NCI-H524 (cell line): ENCODE measurements at places on chromosomes 1 and 21.
A peak's percentile ranks its signal among the peaks of the same experiment; 100 is the strongest.

GRCh38 chr1:196960854-196961253 is 16.5 kb upstream of the CFHR5 start:
- no peak for DNase-seq

DNA sequence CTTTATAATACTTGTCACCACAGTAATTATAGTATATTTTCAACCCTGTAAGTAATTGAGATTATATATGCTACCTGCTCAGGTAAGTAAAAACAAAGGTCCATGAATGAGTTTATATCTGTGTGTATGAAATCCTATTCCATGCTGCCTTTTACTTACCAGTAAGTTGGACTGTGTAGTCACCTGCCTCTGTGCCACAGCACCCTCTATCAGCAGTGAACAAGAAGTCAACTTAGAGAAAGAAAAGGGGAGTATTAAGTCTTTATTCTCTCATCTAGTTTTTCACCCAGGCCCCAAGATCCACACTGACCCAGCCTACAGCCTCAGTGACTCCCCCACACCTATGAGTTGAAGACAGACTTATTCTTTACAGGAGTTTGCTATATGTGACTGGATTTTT is 36.9 kb upstream of the IFI16 start:
- no peak for DNase-seq

- no peak for DNase-seq
Observed at GRCh38 chr1:218494449-218494852, 149.3 kb downstream of the TGFB2 start.

DNA sequence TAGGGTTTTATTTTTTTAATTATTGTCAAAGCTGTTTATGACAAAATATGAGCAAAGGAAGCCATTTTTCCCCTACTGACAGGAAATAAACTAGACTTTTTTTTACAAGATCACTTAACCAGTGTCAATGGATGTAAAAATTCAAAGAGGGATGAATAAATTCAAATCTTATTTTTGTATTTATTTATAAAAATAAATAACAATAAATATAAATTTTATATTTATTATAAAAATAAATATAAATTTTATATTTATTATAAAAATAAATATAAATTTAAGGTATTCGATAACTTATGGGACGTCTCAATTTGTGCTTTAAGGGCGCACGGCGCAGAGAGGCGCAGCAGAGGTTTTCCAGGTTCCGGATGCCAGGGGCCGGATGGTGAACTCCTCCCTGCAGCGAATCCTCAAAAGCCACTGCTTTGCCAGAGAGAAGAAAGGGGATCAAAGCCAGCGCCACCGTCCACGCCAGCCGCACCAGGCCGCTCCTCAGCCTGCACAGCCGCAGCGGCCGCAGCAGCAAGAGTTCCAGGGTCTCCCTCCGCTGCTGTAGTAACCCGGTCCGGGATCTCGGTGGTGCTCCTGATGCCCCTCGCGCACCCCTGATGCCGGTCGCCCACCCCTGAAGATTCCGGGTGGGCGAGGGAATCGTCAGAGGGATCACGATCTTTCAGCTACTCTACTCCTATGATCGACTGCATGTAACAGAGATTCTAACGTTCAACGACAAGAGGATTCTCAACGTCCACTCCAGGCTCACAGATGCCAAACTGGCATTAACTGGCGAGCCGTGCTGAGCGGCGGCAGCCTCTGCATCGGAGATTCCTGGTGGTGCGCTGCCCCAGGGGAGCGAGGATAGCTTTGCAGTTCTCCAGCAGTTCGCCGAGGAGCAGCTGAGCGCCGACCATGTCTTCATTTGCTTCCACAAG is 28.5 kb upstream of the RLF start:
- peak; percentile 52 for DNase-seq

DNA sequence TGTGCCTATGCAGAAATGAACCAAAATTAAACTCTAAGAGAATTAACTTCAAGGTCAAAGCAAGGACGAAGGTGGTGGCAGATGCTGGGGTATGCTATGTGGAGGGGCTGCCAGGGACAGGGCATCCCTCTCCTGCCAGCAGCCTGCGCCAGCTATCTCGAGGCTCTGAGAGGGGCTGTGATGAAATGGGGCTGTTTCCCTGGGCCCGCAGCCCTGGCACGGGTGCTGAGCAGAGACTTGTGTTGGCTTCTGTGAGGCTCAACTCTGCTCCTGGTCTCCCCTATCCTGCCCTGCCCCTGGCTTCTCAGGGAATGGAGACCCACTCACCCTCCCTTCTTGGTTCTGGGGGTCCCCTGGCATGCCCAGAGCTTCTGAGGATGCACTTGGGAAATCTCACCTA is 41.9 kb upstream of the TIAM1 start:
- DNase-seq: no peak

DNA sequence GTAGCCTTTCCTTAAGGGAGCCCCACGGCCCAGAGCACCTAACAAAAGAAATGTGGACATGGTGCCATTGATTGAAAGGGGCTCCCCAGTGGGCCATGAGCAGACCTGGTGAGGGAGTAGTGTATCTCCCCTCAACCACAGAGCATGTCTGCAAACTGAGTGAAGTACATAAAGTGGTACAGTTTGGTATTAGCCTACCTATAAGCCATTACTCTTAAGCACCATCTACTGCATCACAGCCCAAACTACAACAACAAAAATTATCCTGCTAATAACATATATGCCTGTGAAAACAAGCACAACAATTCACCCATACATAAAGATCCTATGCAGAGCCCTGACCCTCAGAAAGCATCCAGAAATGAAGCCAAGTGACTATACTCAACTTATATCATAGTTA is 407.8 kb downstream of the PTPRC start:
- no peak for DNase-seq
